Stimulated activated CD8-positive, alpha-beta memory T cell treated with anti-CD3 and anti-CD28 coated beads, Interleukin-2, amount 100 ng/mL, for 48 hours (primary cell): ENCODE measurements at places on chromosomes 13 and 19.

- DNase-seq, result no peak
Measured at GRCh38 chr13:101977475-101977874, 424.4 kb downstream of the FGF14 start.

- DNase-seq, result peak; percentile 51
Measured at GRCh38 chr13:27830010-27830409, 37.7 kb downstream of the GSX1 start.

GRCh38 chr19:46859637-46860124 lies 1.1 kb upstream of the ARHGAP35 start:
- DNase-seq, result no peak

DNA sequence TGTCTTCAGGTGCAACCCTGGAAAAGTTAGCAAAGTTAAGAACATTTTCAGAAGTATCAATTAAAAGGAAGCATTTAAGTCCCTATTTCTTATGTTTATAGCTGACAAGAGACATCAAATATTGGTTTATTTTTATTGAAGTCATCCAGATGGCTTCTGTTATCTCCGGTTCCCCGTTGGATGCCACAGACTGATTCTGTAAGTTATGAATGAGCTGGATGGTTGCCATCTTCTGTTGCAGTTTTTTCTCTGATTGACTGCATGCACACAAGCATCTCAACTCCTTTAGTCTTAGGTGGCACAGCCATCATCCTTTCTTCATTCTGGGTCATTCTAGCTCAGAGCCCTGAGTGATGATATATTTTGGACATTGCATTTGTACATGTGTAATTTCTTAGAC lies 10.6 kb upstream of the OXGR1 start:
- no peak for DNase-seq
